Heart left ventricle (tissue), 16 donors: ENCODE measurements at places on chromosomes 4 and X. TPM values are rescaled to one million over a fixed set of nuclear protein-coding genes. Genes with fewer than 3 reads are reported as not detected.

The FDCSP gene
- not detected for total RNA-seq

The FNIP2 gene
- total RNA-seq: 87.4 TPM

The CTSO gene
- total RNA-seq: 5.3 TPM

The DRP2 gene
- total RNA-seq: not detected

The DCLK2 gene
- total RNA-seq: 27.4 TPM

The GAB3 gene
- total RNA-seq: 15.9 TPM

DNA sequence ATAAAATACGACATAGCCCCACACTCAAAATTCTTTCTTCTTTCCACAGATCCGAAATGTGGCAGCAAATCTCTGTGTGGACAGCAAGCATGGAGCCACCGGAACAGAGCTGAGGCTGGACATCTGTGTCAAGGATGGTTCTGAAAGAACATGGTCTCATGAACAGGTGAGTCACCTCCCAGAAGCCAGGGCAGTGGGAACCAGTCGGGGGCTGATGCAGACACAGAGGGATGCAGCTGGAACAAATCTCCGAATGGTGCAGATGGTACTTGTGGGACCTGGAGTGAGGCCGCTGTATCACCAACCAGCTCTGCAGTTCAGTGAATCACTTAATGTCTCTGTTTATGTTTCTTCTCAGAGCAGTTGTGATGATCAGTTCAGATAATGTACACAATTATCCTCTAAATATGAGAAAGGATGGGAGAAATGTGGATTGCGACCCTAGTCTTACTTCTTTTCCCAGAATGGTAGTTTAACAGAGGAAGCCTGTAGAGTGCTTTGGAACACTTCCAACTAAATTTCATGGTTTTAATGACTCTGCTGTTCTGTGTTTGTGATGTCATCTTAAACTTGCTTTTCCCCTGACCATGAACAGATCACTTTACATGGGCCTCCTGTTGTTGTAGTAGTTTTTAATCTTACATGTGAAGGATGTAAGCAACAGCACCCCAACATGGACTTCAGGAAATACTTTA is 159.3 kb upstream of the GALNT7 start:
- no peak overlapping the region for H3K27ac ChIP-seq
- no peaks in the 10 kb centered on the region for H3K4me1 ChIP-seq
- no peak for DNase-seq
- H3K27me3 ChIP-seq: no peaks in the 10 kb centered on the region
- no peaks in the 10 kb centered on the region for H3K36me3 ChIP-seq

DNA sequence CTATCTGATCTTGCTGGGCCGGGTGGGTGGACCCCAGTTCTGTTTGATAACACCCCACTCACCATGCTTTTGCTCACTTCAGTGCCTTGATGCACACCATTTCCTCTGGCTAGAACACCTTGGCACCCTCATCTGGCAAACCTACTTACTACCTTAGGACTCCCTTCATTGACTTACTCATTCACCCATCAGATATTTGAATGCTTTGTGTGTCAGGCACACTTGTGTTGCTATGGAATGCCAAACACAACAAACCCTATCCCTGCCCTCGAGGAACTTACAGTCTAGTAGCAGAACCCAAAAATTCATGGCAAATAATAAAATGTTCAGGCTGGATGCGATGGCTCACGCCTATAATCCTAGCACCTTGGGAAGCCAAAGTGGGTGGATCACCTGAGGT is 13.9 kb downstream of the CCNG2 start:
- no peaks in the 10 kb centered on the region for H3K27me3 ChIP-seq
- no peaks in the 10 kb centered on the region for H3K4me1 ChIP-seq
- H3K36me3 ChIP-seq: no peaks in the 10 kb centered on the region
- H3K27ac ChIP-seq: no peak overlapping the region
- H3K4me3 ChIP-seq: no peak overlapping the region

GRCh38 chrX:123833387-123833786 is 26.5 kb upstream of the XIAP start:
- no peaks in the 10 kb centered on the region for H3K4me1 ChIP-seq
- H3K36me3 ChIP-seq: no peaks in the 10 kb centered on the region
- H3K27me3 ChIP-seq: no peaks in the 10 kb centered on the region
- DNase-seq: peak; percentile 13
- no peak overlapping the region for H3K27ac ChIP-seq
- no peak overlapping the region for H3K4me3 ChIP-seq

GRCh38 chr4:140602714-140603113 is 34.0 kb upstream of the UCP1 start:
- H3K4me3 ChIP-seq: no peak overlapping the region
- H3K27ac ChIP-seq: peak overlapping the region; percentile 62
- H3K4me1 ChIP-seq: peaks cover 16% of the 10 kb centered on the region
- DNase-seq: no peak

GRCh38 chr4:153733751-153734448 is 25.9 kb downstream of the RNF175 start:
- no peak for DNase-seq
- H3K27me3 ChIP-seq: no peaks in the 10 kb centered on the region
- no peak overlapping the region for H3K4me3 ChIP-seq
- no peak overlapping the region for H3K27ac ChIP-seq

- H3K4me1 ChIP-seq: no peaks in the 10 kb centered on the region
- no peak overlapping the region for H3K27ac ChIP-seq
- no peaks in the 10 kb centered on the region for H3K36me3 ChIP-seq
- no peak overlapping the region for H3K4me3 ChIP-seq
- no peaks in the 10 kb centered on the region for H3K27me3 ChIP-seq
Measured at GRCh38 chrX:135697601-135698000, 15.8 kb upstream of the CT45A1 start.

- H3K27me3 ChIP-seq: no peaks in the 10 kb centered on the region
- H3K4me1 ChIP-seq: no peaks in the 10 kb centered on the region
- DNase-seq: no peak
- H3K27ac ChIP-seq: no peak overlapping the region
Measured at GRCh38 chrX:150759568-150760416, 66.6 kb downstream of the MTMR1 start.

- H3K27ac ChIP-seq: no peak overlapping the region
- H3K27me3 ChIP-seq: no peaks in the 10 kb centered on the region
- no peak overlapping the region for H3K4me3 ChIP-seq
- no peaks in the 10 kb centered on the region for H3K4me1 ChIP-seq
- no peaks in the 10 kb centered on the region for H3K36me3 ChIP-seq
Measured at GRCh38 chr4:57492251-57492878, 382.2 kb upstream of the IGFBP7 start.

- H3K27me3 ChIP-seq: no peaks in the 10 kb centered on the region
- no peak overlapping the region for H3K27ac ChIP-seq
- no peak for DNase-seq
- no peak overlapping the region for H3K4me3 ChIP-seq
- no peaks in the 10 kb centered on the region for H3K36me3 ChIP-seq
Measured at GRCh38 chr4:77376788-77377460, 219.9 kb downstream of the CCNG2 start.
